Inflammatory macrophage treated with lipopolysaccharide for 4 hours (primary cell): ENCODE measurements at places on chromosomes 1 and 21.

GRCh38 chr1:46769028-46769740 is 29.7 kb upstream of the CYP4B1 start:
- DNase-seq: no peak

DNA sequence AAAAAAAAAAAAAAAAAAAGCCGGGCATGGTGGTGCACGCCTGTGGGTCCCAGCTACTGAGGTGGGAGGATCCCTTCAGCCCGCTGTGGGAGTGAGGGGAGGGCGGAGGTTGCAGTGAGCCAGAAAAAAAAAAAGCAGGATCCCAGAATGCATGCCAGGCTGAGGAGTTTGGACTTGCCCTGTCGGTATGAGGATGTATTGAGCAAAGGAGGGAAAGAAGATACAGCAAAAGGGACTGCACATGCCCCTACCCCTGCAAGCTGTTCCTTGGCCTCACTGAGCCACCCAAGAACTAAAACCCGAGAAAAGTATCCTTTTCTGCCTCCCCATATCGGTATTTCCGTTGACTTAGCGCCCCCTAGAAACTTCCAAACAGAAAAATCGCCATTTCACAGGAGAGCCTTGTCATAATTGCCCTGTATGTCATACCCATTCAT is 1.3 kb upstream of the GPATCH4 start:
- DNase-seq: peak; percentile 54

DNA sequence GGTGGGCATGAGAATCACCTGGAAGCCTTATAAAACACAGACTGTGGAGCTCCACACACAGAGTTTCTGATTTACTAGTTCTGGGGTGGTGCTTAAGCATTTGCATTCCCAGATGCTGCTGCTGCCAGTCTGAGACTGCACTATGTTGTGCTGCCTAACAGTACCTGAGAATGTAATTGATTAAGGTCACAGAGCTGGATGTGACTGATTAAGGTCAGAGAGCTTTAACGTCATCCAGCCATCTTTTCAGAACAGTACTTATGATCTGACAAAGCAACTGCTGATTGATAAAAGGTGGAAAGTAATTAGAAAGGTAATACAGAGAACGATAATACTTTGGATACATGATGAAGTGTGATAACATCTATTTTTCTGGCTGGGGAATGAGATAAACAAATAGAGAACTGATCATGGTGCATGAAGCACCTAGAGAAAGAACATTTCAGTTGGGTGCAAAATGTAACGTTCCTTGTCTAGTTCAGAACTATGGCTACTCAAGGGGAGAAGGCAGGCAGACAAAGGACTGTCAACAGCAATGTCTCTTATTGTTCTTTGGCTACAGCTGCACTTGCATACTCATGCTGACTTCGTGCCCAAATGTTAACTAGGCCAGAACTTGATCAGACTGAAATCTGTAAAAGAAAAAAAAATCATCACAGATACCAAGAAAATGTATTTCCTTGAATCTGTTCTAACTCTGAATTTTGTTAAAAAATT is 3.7 kb upstream of the UCK2 start:
- no peak for DNase-seq

DNA sequence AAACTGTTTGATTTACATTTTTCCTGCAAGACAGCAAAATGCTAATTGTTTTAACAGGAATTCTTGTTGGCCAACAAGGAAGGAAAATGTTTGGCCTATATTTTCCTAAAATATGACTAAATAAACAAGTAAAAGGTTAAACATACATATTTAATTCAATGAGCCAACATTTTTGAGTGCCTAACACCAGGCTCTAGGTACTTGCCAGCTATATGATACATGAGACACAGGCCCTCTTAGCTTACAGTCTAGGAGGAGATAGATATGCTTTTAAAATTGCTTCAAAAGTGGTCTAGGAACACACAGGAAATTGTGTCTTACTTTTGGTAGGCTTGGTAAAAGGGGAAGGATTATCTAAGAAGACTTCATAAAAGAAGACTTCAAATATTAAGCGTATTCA is 50.9 kb downstream of the PIGK start:
- DNase-seq: no peak

GRCh38 chr1:7002728-7003127 is 217.5 kb downstream of the CAMTA1 start:
- DNase-seq: no peak

GRCh38 chr1:232287676-232288569 is 342.0 kb downstream of the SIPA1L2 start:
- no peak for DNase-seq

- no peak for DNase-seq
Measured at GRCh38 chr1:45103534-45103933, 91.5 kb downstream of the UROD start.

- DNase-seq: peak; percentile 4
Measured at GRCh38 chr1:163528710-163529348, 207.1 kb downstream of the NUF2 start.

GRCh38 chr1:220882061-220882891 is 3.0 kb downstream of the HLX start:
- DNase-seq: peak; percentile 89

GRCh38 chr1:215660259-215660658 is 93.2 kb downstream of the KCTD3 start:
- no peak for DNase-seq

- DNase-seq: no peak
Measured at GRCh38 chr1:111803951-111804350, 48.2 kb downstream of the DDX20 start.

- no peak for DNase-seq
Measured at GRCh38 chr1:86718786-86719185, 14.4 kb downstream of the SH3GLB1 start.

DNA sequence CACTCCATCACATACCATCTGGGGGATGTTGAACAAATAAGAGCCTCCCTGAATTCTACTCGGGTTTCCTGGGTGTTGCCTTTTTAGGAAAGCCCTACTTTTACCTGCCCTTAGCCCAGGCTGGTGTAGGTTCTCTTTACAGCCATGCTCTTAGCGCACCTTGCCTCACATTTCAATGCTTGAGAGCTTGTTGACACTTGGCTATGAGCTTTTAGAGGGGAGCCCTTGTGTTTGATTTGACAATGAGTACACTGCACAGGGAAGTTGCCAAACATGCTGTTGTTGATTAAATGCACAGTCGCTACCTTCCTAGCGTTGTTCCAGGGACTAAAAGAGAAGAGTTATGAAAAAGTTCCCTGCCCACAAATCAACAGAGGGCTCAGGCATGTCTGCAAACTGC is 103.8 kb downstream of the TRABD2B start:
- no peak for DNase-seq

DNA sequence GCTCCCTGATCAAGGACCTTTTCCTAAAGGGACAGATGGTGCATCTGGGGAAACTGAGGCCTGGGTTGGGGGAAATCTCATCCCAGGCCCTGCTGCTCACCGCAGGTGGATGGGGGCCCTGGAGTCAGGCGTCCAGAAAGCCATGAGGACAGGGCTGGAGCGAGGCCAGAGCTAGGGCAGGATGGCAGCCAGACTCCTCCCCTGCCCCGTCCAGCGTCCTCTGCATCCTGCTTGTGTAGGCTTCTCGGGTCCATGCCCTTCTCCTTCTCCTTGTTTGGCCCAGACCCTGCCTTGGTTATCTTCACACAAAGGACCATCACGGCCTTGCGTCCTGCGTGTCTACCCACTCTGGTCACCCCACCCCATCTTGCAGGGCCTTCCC is 43.0 kb downstream of the TRIM11 start:
- no peak for DNase-seq

DNA sequence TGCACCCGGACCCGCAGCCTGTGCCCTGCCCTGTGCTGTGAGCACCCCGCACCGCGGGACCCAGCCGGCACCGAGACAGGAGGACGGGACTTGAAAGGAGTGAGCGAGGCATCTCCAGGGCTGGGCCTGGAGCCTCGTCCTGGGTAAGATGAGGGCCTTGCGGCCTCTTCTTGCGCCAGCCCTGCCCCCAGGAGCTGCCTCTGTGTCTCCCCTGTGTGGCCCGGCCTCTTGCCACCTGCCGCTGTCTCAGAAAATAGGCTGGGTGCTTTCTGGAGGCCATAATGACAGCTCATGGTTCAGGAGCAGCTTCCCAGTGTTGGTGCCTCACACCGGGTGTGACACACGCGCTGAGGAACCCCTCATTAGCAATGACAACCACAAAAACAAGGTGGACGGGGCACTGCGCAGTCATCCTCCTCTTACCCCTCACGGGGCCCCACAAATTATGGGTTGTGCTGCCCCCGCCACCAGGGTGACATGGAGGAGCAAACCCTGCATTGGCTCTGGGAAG is 161.5 kb upstream of the C1orf174 start:
- DNase-seq: no peak

DNA sequence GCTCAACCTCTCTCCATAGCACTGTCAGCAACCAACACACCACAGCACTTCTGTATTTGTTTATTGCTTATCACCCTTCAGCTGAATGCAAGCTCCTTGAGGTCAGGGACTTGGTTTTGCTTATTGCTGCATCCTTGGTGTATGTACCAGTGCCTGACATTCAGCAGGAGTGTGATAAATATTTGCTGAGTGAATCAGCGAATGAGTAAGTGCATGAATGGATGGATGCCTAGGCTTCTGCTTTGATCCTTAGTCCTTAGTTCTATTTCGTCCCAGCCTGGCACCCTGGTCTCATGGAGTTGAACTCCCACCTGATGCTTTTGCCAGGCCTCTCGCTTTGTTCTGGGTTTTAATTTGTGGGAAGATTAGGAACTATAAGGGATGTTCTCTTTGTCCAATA is 88.2 kb downstream of the ZSCAN20 start:
- DNase-seq: no peak

DNA sequence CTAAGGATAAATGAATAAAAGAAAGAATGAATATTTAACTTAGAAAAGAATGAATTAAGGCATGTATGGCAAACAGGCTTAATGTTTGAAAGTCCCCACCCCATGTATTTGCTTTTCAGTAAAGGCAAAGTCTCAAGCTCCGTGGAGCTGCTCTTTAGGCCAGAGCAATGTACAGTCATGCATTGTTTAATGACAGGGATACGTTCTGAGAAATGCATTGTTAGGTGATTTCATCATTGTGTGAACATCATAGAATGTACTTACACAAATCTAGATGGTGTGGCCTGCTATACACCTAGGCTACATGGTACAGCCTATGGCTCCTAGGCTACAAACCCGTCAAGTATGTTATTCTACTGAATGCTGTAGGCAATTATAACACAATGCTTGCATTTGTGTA is 51.6 kb upstream of the SPATA6 start:
- DNase-seq: no peak

DNA sequence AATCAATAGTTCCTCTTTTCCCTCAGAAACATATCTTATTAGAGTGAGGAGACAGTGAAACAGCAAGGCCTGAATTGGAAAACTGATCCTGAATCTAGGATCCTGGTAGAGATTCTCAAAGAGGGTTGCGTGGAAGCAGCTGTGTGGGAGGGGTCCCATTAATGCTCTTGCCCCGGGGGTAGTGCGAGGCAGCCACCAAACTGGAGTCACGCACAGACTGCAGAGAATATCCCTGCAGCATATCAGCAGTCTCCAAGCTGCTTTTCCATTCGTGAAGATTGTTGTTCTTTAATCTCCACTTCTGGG is 150.1 kb downstream of the DISC1 start:
- no peak for DNase-seq

GRCh38 chr1:210907251-210907805 is 226.6 kb downstream of the KCNH1 start:
- no peak for DNase-seq

GRCh38 chr1:51299981-51300670 is 30.2 kb downstream of the TTC39A start:
- peak; percentile 27 for DNase-seq

DNA sequence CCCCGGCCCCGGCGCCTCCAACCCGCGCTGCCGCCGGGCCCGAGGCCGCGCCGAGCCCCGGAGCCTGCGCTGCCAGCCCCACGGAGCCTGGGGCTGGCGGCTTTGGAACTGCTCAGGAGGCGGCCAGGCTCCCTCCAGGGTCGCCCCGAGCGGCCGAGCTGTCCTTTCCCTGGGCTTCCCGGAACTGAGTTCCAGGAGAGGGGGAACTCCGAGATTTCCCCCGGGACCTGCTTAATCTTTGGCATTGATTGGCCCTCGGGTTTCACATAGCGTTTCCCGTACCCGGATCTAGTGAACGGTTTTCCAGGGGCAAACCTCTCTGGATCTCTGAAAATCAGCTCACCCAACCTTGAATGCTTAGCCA is 504 bp downstream of the H6PD start:
- DNase-seq: peak; percentile 74

DNA sequence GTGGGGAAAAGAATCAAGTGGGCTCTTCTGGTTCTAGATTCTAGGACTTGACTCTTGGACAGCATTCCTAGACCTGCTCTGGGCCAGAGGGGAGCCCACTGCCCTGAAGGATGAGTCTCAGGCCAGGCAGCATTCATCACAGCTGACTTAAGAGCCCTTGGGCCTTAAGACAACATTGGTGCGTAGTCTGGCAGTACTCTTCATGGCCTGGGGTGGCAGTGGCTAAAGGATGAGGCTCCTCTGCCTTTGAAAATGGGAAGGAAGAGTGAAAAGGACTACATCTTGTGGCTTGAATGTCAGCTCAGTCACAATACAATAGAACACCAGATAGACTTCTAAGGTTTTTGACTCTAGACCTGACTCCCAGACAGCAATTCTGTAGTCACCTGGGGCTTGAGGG is 1415.1 kb upstream of the PRMT6 start:
- DNase-seq: no peak

- DNase-seq: no peak
Measured at GRCh38 chr1:99370476-99370875, 106.2 kb downstream of the PLPPR4 start.

DNA sequence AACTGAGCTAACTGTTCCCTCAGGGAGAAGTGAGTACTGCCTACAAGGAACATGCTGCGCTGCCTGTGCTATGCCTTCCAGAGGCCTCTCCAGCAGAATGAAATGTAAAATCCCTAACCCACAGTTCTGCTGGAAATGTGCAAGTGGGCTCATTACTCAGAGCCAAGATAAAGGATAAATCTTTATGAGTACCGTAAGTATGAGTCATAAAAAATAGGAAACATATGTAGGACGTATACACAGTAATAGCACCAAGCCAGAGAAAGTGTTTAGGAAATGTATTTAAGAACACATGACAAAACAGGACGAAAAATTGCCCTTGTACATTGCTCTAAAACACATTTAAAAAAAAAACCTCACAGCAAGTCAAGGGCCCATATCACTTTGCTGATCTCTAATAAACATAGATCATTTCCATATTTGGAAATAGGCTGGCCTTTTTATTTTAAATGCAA is 104.6 kb downstream of the TGFBR3 start:
- DNase-seq: no peak

GRCh38 chr21:37257967-37258877 is 8.9 kb downstream of the VPS26C start:
- DNase-seq: peak; percentile 41

GRCh38 chr1:65176591-65176990 is 28.6 kb downstream of the AK4 start:
- peak; percentile 77 for DNase-seq

DNA sequence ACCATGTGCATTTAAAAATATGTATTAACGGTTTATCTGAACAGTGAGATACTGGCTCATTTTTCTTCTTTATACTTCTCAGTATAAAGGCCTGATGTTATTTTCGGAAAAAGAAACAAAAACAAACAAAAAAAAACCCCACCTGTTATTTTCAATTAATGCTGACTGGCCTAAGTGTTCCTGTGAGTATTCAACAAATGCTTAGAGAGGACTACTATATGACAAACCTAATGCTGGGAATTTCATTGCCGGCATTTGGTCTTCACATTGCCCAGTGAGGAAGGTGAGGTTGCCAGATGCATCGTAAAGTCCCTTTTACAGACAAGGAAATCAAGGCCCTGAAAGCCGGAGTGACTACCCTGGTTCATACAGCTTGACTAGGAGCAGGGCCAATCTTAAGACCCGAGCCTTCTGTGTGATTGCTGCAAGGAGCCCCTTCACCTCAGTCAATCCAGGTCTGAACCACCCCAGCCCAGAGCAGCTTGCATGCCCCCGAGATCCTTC is 599 bp downstream of the MRPL24 start:
- DNase-seq: no peak
